Choroid plexus epithelial cell (primary cell): ENCODE measurements at places on chromosomes 4 and X.

- no peak for DNase-seq
Measured at GRCh38 chr4:140154572-140154891, 548 bp upstream of the MAML3 start.

GRCh38 chrX:123993904-123994635 lies 32.6 kb downstream of the STAG2 start:
- peak; percentile 38 for DNase-seq

GRCh38 chrX:14420841-14421240 lies 108.5 kb upstream of the GLRA2 start:
- peak; percentile 3 for DNase-seq

- peak; percentile 89 for DNase-seq
Measured at GRCh38 chr4:153137159-153137558, 67.1 kb upstream of the TRIM2 start.

DNA sequence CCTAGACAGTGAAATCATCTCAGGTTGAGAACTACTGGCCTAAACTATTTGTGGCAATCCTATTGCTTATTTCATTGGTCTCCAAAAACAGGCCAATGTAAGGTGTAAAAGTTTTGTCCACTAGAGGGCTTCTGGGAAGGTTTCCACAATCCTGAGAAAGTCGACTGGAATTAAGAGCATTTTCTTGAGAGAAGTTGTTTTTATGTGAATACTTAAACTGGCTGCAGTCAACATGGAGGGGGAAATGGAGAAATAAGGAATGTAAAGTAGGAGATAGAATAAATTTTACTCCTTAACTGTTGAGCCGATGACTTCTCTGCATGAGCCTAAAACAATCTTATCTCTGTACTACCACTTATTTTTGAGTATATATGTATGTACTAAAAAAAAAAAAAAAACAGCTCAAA lies 11.0 kb upstream of the EIF4E start:
- DNase-seq, result peak; percentile 88
